ENCODE measurements at places on chromosomes 1 and 21.

DNA sequence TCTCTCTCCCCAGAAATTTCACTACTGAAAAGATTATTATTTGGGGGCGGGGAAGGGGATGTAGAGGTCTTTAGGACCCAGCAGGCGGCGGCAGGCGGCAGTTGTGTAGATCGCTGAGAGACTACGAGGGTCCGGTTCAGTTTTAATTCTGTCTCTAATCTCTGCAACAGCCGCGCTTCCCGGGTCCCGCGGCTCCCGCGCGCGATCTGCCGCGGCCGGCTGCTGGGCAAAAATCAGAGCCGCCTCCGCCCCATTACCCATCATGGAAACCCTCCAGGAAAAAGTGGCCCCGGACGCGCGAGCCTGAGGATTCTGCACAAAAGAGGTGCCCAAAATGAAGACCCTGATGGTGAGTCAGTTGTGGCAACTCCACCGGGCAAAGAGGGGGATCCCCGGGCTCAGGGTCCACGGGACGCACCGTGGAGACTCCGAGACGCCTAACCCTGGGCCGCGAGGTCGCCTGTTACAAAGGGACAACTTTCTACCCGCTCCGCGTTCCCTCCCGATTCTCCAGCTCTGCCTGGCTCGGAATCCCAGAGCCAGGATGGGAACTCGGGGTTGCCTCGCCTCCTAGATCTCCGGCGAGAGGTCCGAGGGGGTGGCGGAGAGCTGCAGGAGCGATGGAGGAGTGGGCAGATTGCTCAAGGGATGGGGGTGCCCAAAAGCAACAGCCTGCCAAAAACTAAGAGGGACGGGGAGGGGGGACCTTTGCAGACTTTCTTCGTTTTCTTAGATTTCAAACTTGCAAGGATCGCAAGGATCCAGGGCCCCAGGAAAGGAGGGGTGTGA is at the start of gene ST6GALNAC5:
ST6GALNAC5 (plus strand) TSS at position 139 of the 789 bp plus-strand sequence.
- DNase-seq = peak; percentile 65

GRCh38 chr21:25640202-25640942 is 1.3 kb downstream of the JAM2 start:
- DNase-seq = peak; percentile 15

DNA sequence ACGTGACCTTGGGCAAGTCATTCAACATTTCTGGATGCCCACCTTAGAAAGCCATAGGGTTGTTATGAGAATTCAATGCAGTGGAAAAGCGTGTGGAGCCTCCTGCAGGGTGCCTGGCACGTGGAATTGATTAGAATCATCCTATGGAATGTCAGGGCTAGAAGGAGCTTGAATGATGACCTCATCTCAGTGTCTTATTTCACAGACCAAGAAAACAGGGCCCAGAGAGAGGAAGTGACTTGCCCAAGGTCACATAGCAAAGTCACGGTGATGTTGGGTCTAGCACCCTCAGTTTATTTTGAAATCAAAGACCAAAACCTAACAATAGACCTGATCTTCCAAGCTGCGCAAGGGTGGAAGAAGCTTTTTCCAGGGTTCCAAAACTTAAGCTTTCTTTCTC is 6.0 kb downstream of the TRABD2B start:
- DNase-seq = peak; percentile 85

GRCh38 chr1:205435578-205436573 is 14.0 kb upstream of the LEMD1 start:
- DNase-seq = no peak

DNA sequence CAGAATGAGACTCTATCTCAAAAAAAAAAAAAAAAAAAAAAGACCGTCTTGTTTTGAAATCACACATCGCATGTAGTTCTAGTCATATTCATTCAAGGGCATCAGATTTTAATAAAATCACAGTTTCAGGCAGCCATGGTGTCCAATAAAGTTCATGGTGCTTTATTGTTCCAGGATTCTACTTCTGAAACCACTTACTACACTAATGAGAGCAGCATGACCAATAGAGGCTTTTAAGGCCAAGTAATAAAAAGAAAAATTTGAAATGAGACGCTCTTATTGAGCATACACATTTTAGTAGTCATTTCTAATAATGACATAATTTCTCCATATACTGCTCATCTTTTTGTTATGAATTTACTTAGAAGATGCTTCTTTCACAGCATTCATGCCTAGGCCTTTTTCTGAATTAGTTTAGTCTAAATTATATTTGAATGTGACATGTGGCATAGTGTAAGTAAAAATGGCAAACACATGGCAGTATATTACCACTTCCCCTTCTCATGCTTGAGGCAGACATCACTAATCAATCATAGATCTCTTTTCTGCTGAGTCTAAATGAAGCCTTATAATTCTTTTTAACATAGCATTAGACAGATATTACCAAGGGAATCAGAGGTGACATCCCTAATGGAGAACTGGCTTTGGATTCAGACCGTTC is 18.5 kb downstream of the NTMT2 start:
- no peak for DNase-seq

- no peak for DNase-seq
Observed at GRCh38 chr1:54265659-54266058, 65.7 kb downstream of the MRPL37 start.

DNA sequence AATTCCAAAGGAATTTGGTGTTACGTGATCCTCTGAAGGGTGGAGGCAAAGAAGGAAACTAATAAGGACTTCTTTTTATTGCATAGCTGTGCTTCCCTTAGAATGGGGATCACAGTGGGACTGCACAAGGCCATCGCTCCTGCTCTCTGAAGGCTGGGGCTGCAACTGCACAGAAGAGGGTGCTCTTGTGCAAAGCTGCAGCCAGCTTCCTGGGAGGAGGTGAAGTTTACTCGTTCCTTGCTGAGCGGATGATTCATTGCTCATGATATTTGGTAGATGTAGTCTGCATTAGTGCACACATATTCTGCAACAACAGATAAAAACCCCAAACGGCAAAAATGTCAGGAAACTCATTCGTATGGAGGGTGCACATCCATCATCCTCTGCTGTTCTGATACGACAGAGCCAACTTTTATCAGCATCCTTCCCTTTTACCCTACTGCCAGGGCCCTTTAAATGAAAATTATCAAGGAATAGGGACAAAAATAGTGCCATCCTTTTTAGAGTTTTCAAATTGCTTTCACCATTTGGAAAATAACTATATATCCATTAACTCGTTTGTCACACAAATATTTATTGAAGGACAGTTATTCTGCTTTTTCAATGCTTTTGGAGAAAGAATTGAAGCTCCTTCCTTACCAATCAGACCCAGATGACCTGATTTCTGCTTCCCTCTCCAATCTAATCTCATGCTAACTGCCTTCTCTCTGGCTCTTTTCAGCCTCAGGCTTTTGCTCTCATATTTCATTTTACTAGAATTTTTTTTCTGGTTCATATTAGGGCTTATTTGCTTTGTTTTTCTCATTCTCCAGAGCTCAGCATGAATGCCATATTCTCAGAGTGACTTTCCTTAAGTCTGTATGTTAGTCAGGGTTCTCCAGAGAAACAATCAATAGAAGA is 263.6 kb downstream of the DUSP10 start:
- DNase-seq = peak; percentile 90

DNA sequence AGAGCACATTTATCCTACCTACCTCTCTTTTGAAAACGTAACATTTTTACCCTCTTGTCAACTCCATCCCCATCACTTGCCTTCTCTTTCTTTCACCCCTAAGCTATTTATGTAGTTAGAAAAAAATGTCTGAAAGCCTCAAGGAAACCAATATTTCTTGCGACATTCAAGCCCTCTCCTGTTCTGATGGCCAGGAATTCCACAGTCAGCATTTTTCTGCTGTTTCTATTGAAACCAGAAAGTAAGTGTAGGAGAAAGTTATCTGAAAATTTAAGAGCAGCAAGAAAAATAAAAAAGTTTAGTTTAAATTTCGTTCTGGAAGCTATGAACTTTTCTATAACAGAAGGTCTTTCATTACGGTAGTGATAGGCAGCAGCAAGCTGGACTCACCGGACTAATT is 247.6 kb upstream of the PBX1 start:
- DNase-seq = no peak

DNA sequence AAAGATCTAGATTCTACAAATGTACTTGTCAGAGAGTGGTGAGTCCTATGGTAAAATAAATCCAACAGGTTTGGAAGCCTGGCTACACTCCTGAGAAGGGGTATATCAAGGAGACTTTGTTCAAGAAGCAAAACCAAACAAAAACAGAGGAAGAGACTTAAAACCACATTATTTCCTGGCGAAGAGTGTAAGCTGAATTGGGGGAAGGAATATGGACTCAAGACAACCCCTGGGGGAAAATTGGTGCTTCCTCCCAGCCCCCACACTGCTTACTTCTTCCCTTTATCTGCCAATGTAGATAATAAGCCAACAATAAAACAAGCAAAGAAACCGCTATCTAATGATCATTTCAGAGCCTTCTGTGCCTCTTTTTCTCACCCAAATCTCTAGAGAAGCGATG is 48.4 kb upstream of the ZBTB18 start:
- DNase-seq = no peak

GRCh38 chr1:13960375-13960987 is 260.5 kb downstream of the PRDM2 start:
- DNase-seq = peak; percentile 57
